ENCODE measurements at places on chromosomes 3 and 15.

DNA sequence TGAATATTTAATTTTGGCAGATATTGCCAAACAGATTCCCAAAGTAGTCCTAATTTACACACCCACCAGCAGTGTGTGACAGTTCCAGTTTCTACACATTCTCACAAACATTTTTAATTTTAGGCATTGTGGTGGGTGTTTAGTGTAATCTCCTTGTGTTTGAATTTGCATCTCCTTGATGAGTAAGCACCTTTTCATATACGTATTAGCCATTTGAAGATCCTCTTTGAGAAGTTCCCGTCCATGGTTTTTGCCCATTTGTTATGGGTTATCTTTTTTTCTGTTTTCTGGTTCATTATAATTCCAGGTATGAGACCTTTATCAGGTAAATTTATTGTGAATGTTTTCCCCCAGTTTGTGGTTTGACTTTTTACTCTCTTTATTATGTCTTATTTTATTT lies 2.3 kb upstream of the TM4SF19 start:
- no peak for DNase-seq

GRCh38 chr3:37985637-37986320 lies 4.8 kb upstream of the VILL start:
- no peak for DNase-seq

DNA sequence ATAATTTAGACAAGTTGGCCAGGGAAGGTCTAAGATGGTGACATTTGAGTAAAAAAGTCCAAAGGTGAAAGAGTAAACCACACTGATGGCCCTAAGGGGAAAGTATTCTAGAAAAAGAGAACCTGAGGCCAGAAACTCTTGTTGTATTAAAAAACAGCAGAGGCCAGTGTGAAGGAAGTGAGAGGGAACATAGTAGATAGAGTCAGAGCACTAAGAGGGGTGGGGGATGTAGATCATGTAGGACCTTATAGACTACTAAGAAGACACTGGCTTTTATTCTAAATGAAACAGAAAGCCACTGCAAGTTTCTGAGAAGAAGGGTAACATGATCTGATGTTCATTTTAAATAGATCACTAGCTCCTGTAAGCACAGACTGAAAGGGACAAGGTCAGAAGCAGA lies 14.5 kb downstream of the POLQ start:
- DNase-seq = no peak

- no peak for DNase-seq
Observed at GRCh38 chr3:37999836-38000235, 9.2 kb downstream of the VILL start.

DNA sequence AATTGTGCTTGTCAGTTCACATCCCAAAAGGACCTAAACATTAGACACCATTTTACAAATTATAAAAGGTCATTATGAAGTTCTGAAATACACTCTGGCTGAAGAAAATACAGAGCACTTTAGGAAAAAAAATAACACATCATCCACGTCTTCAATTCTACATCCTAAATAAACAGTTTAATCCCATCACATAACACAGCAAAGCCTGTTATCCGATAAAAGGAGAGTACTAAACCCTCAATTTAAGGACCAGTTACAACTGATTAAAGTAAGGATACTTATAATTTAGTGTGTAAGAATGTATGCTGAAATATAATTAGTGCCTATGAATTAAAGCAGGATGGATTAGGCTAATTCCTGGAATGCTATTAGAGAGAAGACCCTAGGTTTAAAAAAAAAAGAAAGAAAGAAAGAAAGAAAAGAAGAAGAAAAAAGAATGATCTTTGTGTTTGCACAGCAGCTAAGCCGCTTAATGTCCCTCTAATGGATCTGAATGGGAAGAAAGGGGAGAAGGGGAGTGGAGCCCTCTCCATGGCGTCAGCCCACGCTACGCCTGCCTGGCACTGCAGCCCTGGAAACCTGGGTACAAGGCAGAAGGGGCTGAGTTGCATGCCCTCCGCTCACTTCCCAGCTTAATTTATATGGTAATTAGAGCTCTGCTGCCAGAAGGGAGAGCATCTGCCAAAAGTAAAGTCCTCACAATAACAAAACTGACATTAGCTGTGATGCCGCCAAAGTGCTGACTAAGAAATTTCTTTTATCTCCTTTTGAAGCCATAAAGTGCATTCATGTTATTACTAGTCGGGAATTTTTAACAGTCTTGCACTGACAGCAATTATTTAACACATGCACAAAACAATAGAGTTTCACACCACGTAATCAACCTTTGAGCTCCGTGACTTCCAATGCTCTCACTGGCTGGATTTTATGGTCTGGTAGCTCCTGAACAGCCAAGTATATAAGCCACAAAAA lies 90.0 kb downstream of the FSIP1 start:
- no peak for DNase-seq

GRCh38 chr15:82158811-82159210 lies 103.7 kb downstream of the EFL1 start:
- no peak for DNase-seq

Data from 8988T (cell line).